ENCODE measurements at places on chromosomes 1 and 21.

DNA sequence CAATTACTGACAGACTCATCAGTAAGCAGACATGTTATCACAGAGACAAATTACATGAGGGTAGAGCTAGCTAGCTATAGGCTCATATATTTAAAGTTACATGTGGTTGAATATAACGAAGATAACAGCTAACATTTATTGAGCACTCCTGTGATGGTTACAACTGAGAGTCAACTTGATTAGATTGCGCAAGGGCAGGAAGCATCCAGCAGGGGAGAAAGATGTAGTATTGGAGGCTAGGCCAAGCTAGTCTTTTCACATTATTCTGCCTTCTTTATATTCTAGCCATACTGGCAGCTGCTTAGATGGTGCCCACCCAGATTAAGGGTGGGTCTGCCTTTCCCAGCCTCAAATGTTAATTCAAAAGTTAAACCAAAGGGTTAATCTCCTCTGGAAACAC lies 37.1 kb downstream of the PIGK start:
- no peak for DNase-seq

GRCh38 chr1:57380923-57381322 lies 42.9 kb downstream of the DAB1 start:
- no peak for DNase-seq

- DNase-seq = no peak
These were observed 28.9 kb downstream of the LDLRAD2 start for GRCh38 chr1:21840981-21841380.

GRCh38 chr1:97907886-97908285 lies 12.9 kb downstream of the DPYD start:
- no peak for DNase-seq

DNA sequence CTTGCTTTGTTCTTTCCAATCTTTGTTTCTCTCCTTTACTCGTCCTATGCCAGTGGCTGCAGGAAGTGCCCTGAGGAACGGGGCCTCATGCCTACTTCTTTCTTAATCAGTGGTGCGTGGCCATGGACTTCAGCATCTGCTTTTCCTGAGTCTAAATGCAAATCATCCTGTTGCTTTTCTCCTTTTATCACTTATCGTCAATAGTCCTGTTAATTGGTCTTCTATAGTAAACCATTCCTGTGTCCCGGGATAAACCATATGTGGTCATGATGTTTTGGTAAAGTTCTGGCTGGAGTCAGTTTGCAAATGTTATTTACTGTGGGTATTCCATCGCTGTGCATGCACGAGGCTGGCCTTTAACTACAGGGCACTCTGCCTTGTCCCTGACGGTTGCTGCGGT lies 47.5 kb downstream of the AGPAT3 start:
- no peak for DNase-seq

DNA sequence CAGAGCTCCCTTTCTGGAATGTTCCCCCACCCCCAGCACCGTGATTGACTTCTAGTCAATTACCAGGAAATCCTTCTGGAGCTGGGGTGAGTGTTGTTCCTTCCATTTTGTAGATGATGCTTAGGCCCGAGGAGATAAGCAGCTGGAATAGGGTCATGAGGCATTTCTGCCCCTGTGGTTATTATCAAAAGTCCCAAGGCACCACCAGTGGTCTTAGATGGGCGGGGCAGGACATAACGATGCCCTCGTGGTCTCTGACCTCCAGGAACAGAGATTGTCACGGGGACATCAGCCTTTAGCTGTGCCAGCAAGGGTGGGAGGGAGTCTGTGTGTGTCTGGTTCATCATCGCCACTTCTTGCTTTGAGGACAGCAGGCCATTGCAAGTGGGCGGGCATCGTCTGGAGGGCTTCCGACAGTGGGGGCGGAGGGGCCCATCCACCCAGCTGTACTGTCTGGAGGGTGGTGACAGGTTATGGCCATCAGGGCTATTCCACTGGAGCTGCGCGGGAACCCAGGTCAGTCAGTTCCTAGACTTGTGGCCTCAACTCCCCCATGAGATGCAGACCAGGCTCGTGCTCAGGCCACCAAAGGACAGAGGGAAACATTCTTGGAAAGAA lies 22.6 kb downstream of the TNFRSF8 start:
- no peak for DNase-seq

- no peak for DNase-seq
These were observed 21.1 kb upstream of the ACTRT2 start for GRCh38 chr1:3000214-3000613.

DNA sequence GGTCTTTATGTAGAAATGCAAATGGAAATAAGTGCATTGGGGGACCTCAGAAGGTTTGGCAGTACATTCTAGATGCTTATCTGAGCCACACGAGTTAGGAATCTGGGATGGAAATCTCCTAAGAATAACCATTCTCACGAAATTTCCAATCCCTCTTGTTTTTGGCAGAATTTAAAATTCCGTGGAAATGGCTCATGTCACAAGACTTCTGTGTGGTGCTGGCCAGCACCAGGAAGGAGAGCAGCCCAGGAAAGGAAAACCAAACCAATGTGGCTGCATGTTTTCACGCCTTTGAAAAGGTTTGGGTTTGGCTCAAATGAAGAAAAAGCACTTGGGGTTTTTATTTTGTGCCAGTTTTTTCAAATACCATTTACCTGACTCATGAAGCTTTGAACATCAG lies 80.1 kb upstream of the KCNK2 start:
- DNase-seq = no peak

DNA sequence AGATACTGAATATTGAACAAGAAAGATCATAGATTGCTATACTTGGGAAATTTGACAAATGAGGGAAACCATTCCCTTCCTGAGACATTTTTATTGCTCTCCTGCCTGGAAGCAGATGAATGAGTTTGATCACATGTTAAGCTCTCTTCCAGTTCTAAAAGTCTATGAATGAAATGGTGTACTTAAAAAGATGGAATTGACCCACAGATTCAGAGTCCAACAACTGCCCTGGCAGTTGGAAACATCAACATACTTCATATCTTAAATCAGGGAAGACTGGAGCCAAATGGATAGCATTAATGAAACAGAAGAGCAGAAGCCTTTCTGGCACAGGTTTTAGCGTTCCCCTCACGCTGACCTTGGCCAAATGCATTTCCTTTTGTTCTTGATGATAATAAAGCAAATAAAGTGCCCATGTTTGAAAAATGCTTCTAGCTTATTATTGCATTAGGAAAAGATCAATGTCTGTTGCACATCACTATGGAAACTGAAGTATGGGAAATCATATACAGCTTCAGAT lies 142.6 kb downstream of the ESRRG start:
- DNase-seq = no peak

DNA sequence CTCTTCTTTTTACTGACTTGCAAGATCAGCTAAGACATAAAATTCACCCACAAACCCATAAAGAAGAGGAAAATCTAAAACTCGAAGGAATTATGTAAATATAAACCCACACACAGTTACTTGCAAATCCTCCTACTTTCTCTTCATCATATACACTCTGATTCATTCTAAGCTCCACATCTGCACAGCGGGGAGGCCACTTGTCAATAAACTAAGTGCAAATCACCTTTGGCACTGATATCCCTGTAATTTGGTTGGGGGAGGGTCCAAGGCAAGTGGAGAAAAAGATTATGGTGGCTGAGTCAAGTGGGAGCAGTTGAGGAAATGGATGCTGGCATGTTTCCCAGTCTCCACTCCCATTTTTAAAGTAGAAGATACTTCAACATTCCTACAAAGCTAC lies 596.5 kb downstream of the MATN1 start:
- no peak for DNase-seq

DNA sequence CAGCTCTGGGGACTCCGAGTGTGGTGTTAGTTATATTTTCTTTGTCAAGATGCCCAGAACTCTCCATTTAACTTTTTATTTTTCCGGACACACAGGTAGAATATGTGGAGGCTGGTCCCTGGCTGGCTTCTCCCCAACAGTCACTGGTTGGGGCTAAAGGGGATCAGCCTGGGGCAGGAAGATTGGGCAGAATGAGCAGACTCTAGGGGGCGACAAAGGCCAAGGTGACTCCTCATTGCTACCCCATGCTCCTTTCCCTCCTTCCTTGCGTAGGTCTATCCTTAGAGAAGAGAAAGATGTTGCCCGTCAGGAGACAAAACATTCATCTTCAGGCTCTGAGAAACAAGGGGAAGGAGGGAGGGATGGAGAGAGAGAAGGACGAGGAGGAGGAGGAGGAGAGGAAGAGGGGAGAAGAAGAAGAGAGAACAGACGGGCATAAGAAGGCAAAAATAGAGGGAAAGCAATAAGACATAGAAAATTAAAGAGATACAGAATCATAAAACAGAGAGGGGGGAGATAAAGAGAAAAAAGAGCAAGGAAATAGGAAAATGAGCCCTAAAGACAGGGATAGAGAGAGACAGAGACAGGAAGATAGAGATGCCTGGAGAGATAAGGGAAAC lies 89.9 kb downstream of the FOXD2 start:
- peak; percentile 60 for DNase-seq

DNA sequence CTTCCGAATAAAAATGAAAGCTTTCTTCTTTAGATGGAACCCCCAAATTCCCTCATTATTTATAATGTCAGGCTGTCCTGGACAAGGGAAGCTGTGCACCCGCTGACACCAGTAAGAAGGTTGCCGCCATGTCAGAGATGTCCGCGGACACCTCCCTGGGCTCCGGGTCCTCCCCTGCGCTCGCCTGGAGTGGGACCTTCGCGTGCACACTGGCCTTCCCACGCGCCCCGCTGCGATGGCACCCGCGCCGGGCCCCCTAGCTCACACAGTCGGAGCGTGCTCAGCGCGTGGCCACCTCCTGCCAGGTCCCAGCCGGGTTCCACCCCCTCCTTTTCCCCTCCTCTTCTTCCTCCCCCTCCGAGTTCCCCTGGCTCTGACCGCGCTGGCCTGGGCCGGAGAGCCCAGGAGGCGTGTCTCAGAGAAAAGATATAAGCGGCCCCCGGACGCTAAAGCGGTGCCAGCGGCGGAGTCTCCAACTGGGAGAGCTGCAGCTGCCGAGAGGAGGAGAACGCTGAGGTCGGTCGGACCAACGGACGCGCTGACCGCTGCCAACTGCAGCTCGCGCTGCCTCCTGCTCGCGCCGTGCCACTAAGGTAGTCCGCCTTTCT lies at the start of gene G0S2:
TSS of gene G0S2 (plus strand) at position 456 of the 608 bp plus-strand sequence. CDS start 273 bp downstream, outside the sequence.
- no peak for DNase-seq

DNA sequence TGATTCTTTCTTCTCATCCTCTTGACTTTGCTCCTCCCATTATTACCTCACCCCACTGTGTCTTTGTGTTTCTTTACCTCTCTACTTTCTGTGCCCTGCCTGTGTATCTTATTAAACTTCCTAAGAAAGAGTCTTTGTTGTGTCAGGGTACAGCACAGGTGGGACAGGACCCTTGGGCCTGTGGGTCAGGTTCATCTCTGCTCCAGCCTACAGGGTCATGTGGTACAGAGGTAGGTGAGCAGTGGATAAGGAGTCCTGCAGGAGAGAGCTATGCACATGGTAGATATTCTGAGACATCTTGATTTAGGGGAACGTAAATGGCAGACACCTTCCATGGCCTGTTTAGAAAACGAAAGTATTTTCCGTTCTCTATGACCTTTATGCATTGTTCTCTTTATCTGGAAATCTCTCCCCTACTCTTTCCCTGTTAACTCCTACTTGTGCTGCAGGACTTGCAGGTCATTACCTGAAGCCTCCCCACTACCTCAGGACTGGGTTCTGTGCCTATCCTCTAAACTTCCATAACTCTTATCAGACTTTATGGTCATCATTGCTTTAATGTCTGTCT lies 9.9 kb downstream of the GIPC2 start:
- no peak for DNase-seq

DNA sequence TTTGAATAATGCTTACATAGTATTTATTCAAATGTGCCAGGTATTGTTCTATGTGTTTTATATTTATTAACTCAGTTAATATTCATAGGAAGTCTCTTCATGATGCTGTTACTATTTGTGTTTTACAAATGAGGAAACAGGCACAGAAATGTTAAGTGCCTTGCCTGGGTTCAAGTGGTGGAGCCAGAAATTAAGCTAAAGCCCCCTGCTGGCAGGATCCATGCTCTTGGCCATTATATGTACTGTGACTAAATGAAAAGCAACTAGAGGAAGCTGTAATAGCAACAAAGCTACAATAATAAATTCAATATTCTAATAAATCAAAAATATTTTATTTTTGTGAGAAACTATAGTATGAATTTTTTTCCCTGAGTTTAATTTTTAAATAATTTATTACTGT lies 30.0 kb downstream of the IARS2 start:
- DNase-seq = peak; percentile 31

- no peak for DNase-seq
These were observed 7.5 kb upstream of the SLC44A5 start for GRCh38 chr1:75618382-75618781.

- peak; percentile 78 for DNase-seq
These were observed 24.3 kb downstream of the EBNA1BP2 start for GRCh38 chr1:43147625-43148327.

- no peak for DNase-seq
These were observed 6.5 kb downstream of the SOAT1 start for GRCh38 chr1:179300112-179300511.

DNA sequence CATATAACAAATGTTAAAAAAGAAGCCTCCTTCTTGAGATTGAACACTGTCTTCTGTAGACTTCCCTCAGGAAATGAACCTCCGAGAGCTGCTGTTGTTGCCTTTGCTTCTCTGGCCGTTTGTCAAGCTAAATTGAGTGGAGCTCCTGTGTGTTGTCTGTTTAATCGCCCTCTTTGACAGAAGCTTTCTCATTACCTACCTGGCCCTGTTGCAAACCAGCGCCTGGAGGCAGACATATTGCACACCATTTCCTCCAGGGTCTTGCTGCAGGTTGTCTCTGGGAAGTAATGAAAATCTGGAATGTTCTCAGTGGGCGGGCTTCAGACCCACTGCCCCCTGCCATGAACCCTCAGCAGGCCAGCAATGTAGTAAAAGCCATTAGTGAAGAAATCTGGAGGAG lies 83.3 kb downstream of the GABPA start:
- DNase-seq = no peak

All from KBM-7 (cell line).